ENCODE measurements at places on chromosomes 16 and 17. TPM values are rescaled to one million over a fixed set of nuclear protein-coding genes. Genes with fewer than 3 reads are reported as not detected.

SNX20 gene
- 1.4 TPM for total RNA-seq

RUNDC3A gene
- 2.0 TPM for total RNA-seq

ELMO3 gene
- 2.7 TPM for total RNA-seq

MMP28 gene
- 13.2 TPM for total RNA-seq

VPS9D1 gene
- 5.7 TPM for total RNA-seq

KRT9 gene
- total RNA-seq: not detected

KRT36 gene
- not detected for total RNA-seq

PROCA1 gene
- 1.7 TPM for total RNA-seq

ITFG1 gene
- total RNA-seq: 125 TPM

MARVELD3 gene
- total RNA-seq: 2.1 TPM

KRTAP2-3 gene
- total RNA-seq: not detected

HNF1B gene
- 0.74 TPM for total RNA-seq
